ENCODE measurements at places on chromosomes 7 and 10.

GRCh38 chr7:75914169-75914654, 743 bp upstream of the POR start:
- no peak for DNase-seq

GRCh38 chr7:135185471-135186260, 15.2 kb upstream of the CYREN start:
- no peak for DNase-seq

- no peak for DNase-seq
Observed at GRCh38 chr7:30327813-30328212, 43.4 kb downstream of the ZNRF2 start.

DNA sequence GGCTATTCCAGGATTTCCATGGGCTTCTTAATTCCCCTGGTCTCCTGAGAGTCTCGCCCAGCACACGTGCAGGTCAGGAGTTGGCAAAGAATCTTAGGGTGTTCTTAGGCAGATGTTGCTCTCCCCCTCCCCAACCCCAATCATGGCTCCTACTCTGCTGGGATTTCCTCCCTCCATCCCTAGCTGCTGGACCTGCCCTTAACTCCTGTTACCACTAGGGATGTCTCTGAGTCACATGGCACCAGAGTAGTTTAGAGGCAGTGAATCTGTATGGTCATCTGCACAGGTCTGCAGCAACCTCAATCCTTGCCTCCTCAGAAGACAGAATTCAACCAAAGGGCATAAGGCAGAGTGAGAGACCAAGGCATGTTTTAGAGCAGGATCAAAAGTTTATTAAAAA, 51.8 kb upstream of the CHST3 start:
- no peak for DNase-seq

DNA sequence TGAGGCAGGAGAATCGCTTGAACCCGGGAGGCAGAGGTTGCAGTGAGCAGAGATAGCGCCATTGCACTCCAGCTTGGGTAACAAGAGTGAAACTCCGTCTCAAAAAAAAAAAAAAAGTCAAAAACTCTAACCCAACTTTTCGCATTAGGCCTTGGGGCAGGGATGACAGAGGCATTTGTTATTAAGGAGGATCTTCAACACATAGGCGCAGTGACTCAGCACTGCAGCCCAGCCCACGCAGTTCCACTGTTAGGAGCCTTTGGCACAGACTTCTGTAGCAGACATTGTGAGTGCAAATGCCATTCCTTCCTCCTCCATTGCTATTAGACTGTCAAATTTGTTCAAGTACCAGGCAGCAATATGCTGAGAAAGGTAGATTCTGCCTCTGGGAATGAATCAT, 43.1 kb upstream of the KLHL7 start:
- DNase-seq: no peak

- DNase-seq: no peak
Observed at GRCh38 chr7:127619681-127620405, 1.9 kb upstream of the PAX4 start.

GRCh38 chr10:109956454-109957091, 33.3 kb upstream of the XPNPEP1 start:
- DNase-seq: peak; percentile 57

DNA sequence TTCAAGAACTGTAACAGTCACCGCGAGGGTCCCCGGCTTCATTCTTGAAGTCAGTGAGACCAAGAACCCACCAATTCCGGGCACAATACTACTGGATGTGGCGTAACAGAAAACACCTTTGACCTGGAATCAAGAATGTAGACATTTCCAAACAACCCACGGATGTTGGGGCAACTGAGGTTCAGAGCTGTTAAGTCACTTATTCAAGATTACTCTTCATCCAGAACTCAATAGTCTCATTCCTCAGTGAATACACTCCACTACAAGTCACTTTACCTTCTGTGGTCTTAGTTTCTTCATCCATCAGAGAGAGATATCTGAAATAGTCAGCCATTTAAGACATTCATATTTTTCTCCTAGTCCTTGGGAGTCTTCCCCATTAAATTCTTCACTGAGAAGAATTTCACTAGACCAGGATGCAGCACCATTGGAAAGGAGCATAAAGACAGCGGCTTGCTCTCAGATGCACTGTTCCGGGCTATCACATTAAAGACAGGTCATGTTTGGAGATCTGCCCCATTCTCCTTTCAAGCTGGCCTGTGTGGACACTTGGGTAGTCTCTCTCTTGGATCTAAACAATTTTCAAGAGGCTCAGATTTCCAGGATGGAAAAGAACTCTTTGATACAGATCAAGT, 32.3 kb upstream of the ARID5B start:
- no peak for DNase-seq

GRCh38 chr7:71694665-71695064, 562.7 kb downstream of the GALNT17 start:
- DNase-seq: peak; percentile 51

DNA sequence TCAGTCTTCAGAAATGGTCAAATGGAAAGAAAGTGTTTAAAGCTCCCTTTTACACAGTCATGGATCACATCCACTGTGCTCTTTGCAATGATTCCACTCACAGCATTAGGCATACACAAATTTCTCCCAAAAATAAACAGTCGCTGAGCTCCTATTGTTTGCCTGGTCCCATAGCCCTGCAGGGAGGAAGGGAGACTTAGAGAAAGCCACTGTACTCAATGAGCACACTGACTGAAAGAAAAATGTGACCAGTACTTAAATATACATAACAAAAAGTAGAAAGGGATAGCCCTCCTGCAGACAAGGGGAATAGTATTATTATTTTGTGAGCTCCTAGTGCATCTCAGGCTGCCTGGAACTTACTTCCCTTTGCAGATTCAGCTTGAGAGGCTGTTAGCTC, 853.2 kb downstream of the GRID1 start:
- DNase-seq: no peak

GRCh38 chr10:97948822-97949221, 81.6 kb downstream of the CRTAC1 start:
- DNase-seq: no peak

- no peak for DNase-seq
Observed at GRCh38 chr7:80372415-80372814, 139.4 kb downstream of the GNAT3 start.

DNA sequence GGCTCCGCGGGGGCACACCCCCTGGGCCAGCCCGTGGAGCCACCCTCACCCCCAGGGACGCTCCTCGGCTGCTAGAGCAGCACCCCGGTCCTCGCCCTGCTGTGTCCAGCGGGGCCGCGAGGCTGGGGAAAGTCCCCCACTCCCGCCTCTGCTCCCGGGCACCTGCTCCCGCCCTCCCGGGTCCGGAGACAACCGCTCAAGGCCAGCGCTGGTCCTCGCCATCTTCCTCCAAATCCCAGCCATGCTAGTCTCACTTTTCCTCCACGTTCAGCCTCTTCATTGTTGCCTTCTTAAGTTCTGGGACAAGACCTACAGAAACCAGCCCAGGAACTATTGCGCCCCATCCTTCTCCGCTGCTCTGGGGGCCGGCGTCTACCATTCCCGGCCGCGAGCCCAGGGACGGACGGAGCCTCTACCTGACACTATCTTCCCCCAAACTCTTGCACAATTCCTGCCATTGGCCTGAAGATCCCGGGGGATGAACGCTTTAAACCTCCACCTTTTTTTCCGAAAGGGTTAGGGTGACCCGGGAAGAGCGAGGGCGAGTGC, 4.8 kb upstream of the KCP start:
- DNase-seq: no peak

DNA sequence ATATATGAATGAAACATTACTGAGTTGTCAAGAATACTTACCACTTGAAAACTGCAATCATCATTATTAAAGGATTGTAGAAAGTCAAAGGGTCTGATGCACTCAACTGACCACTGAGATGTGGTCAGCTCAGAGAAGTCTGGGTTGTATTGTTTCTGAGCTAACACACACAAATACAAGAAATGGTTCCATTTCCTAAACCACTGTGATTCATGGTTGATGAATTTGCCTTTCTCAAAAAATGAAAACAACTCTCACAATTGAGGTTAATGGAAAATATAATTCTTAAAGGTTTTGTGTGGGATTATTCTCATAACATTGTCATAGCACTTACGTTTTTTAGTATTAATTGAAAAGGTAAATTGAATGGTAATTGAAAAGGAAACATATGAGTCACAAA, 45.6 kb upstream of the TAS2R16 start:
- DNase-seq: no peak

- no peak for DNase-seq
Observed at GRCh38 chr10:124552691-124553276, 91.2 kb downstream of the LHPP start.

DNA sequence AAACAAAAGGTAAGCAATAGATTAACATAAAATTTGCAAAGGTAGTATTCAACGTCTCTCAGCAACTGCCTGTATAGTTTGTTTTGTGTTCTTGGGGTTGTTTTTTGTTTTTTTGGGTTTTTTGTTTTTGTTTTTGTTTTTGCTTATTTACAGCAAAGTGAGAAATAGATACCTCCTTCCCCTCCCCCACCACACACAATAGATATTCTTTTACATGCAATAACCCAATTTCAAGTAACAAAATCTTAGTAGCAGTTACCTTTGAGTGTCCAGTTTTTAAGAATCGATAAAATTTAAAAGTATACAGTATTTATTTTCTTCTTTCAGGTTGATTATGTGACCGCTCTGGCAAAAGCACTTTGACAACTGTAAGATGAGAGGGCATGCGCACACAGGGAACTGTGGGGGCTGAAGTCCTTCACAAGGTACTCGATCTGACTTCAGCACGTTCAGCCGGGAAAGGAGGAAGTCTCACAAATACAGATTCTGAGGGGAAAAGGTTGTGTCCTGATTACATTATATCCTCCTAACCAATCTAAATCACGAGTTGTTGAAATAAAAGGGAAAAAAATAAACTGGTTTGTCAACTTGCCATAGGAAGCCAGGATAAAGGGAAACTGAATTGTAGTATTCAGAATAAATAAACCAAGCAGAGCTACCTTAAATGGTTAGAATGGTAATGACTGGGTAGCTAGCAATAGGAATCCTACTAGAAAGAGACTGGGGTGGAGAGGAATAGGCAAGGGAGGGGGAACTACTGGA, 47.8 kb downstream of the CPEB3 start:
- DNase-seq: peak; percentile 53

- no peak for DNase-seq
Observed at GRCh38 chr10:78170026-78170475, 136.4 kb downstream of the RPS24 start.

DNA sequence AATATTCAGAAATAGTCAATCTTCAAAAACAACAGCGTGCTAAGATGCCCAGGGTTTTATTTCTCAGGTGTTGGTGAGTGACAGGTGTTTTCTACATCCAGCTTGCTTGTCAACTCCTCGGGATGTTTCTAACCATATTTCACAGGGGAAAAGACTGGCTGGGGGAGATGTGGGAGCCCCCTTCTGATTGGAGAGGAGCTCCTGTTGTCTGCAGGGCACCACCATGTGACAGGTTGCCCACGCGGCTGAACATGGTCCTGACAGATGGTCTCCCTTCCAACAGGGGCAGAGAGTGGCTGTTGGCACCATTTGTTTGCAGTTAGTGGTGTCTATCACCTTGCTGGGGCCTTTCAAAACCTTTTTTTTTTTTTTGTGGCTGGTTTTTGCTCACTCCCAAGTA, 16.5 kb upstream of the GPR26 start:
- no peak for DNase-seq

DNA sequence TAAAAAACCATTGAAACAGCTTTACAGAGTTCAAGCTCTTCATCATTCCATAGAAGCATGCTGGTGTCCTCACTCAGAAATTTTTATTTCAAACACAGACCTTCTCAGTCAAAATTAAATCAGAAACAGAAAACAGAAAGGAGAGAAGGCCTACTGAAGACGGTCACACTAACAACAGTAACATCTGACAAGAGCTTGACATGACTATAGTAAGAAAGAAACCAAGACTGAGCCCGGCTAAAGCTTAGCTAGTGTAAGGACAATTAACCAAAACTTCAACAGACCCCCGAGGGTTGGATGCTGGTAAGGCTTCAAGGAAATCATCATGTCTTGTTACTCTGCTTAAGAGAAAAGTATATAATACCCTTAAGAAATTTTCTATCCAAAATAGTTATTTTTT, 38.6 kb downstream of the MTPN start:
- no peak for DNase-seq

DNA sequence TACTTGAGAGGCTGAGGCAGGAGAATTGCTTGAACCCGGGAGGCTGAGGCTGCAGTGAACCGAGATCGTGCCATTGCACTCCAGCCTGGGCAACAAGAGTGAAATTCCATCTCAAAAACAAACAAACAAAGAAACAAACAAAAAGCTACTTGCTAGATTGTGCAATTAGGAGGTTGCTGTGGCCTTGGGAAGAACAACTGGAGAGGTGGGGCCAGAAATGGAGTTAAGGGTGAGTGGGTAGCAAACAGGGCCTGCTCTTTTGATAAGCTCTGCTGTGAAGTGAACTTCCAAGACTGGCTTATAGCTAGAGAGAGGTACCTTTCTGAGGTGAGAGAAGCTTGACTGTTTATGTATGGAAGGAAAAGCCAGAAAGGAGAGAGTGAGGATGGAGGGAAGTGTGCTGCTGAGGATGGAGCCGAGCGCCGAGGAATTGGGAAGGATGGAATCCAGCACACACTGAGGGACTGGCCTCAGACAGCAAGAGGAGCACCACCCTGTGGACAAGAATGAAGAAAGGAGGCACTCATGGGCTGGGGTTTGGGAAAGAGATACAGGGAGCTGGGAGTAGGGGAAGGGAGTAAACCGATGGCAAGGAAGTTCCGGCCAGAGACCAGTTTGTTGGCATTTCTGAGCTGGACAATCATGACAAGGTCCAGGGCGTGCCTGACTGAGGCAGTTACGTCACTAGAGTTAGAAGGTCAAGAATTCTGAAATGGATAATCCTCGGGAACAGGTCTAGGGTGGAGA, 7.0 kb upstream of the RPEL1 start:
- DNase-seq: peak; percentile 45

DNA sequence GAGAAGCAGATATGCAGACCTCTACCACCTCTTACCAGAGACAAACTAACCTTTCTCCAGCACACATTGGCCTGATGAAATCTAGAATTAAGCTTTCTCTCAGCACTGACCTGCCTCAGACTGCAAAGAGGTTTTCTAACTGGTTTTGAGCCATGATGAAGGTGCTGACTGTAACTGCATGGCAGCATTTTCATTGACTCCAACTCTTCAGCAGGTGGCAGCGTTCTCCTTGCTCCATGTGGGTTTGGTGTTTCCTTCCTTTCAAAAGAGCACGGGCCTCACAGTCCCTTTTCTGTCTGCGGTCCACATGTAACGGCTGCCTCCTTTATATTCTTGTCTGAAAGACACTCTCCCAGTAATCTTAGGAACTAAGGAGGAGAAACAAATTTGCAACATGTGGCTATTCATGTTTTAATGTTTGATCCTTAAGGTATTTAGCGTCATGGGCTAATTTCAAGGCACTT, 12.6 kb downstream of the KLLN start:
- DNase-seq: peak; percentile 61

Data from D341Med (cell line).